ENCODE measurements at places on chromosomes 7 and 10. TPM values are rescaled to one million over a fixed set of nuclear protein-coding genes. Genes with fewer than 3 reads are reported as not detected.

Gene AZGP1
- 133 TPM for total RNA-seq

Gene ANKRD61
- total RNA-seq: not detected

Gene MAT1A
- 11.9 TPM for total RNA-seq

Gene HHEX
- 33.5 TPM for total RNA-seq

Gene VPS37D
- total RNA-seq: 6.0 TPM

Gene CWF19L1
- total RNA-seq: 5.6 TPM

Gene GRID1
- 1.0 TPM for total RNA-seq

DNA sequence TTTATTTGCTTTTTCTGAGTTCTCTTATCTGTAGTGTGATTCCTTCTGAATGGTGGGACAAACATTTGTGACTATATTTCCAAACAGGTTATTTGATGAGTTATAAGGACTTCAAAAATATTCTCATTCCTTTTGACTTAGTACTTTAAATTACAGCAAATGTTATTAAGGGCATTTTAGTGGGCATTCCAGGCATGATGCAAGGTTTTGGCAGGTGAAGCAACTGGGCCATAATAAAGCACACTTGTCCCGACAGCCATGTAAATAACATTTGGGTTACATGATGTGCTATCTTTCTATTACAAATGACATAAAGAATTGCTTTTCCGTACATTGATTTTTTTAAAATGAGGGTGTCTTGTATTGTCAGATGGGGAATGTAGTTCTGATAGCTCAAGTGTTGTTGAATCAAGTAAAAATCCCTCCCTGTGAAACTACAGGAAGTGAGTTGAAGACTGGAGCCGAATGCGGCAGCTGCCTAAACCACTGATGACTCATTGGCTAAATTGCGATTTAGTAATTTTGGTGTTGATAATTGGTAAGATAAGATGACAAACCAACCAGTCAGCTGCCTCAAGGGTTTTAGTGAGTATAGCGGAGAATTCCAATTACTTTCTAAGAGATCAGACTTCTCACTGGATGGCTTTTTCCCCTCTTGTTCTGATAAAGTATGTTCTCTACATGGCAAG is 231.3 kb upstream of the NPY start:
- no peak overlapping the region for H3K4me3 ChIP-seq
- no peak overlapping the region for H3K27ac ChIP-seq
- no peaks in the 10 kb centered on the region for H3K27me3 ChIP-seq
- no peak for DNase-seq

DNA sequence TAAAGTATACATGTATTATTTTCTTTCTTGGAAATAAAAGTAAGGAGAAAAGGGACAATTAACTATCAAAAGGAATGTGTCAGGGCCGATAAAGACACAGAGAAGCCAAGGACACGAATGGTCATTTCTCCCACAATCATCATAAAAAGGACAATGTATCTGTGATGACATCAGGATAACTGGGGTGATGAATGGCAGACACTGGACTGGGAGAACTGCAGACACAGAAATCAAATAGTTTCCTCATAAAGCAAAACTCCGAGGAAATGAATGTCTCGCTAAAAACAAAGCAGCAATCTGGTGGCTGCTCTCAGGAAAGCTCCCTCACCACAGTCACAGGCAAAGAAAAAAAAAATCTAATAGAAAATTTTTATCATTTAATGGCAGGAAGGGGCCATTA is 69.3 kb upstream of the NPY start:
- no peaks in the 10 kb centered on the region for H3K4me1 ChIP-seq
- no peak for DNase-seq

DNA sequence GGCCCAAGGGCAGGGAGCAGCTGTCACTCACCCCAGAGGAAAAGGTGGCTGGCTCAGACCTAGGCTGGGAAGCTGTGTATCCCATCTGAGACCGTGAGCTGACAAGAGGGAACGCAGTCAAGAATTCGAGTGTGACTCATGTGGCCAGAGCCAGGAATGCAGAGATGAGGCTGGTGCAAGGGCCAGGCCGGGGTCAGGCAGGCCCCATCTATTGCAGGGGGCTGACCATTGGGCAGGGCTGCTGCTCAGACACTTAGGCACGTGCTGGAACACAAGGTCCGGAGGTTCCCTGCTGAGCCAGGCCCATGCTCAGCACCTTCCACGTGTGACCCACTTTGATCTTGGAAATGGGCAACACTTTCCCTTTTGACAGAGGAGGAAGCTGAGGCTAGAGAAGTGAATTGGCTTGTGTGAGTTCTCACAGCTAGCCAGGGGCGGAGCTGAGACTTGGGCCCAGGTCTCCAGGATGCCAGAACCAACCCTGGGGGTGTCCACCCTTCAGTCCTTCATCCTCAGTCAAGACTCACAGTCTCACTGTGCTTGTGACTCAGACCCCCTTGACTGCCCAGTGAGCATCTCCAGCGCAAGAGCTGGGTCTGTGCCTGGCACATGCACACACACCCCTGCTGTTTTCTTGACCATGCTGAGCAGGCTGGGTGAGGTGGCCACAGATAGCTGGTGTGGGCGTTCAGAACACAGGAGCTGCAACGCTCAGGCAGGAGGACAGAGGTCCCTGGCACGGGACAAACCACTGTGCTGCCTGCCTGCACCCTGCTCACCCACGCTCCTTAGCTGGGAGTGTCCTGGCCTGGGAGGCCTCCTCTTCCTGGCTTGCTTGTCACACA is 47.6 kb upstream of the PPIF start:
- H3K27ac ChIP-seq: no peak overlapping the region
- peaks cover 52% of the 10 kb centered on the region for H3K36me3 ChIP-seq
- no peak overlapping the region for H3K4me3 ChIP-seq
- H3K4me1 ChIP-seq: no peaks in the 10 kb centered on the region
- H3K27me3 ChIP-seq: no peaks in the 10 kb centered on the region
- no peak for DNase-seq

DNA sequence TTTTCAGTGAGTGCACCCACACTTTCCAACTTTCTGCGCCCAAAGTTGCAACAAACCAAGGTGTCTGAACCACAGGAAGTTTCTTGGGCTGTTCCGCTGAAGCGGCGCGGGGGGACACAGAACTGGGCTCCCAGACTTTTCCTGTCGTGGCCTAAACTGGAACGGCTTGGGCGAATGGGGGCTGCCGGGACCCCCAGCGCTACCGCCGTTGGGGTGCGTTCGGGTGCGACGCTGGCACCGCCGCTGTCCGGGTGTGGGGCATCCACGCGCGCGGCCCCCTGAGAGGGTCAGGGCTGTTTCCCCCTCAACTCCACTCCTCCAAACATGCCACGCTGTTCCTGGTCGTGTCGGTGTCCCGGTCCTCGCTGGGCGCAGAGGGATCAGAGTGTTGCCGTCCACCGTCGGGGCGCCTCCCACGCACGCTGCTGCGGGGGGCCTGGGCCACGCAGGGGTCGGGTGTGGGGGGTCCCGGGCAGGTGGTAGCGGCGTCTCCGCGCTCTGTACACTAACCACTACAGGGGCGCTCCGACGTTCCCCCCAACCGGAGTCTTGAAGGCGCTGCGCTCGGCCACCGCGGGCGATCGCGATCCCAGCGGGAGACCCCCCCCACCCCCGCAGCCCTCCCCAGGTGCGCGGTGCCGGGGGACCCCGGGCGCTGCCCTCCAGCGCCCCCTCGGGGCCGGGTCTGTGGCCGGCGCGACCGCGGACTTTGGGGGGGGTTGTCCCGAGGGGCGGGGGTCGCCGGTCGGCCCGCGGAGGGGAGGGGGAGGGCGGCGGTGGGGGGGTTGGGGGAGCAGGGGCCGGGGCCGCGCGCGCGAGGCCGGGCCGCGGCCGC is 2.2 kb upstream of the CUX1 start:
- no peaks in the 10 kb centered on the region for H3K27me3 ChIP-seq
- H3K36me3 ChIP-seq: no peaks in the 10 kb centered on the region
- DNase-seq: peak; percentile 41
- peak overlapping the region; percentile 77 for H3K27ac ChIP-seq
- H3K4me1 ChIP-seq: peaks cover 20% of the 10 kb centered on the region
- peak overlapping the region; percentile 50 for H3K4me3 ChIP-seq

- no peak overlapping the region for H3K4me3 ChIP-seq
- no peak for DNase-seq
- H3K27me3 ChIP-seq: no peaks in the 10 kb centered on the region
- H3K36me3 ChIP-seq: peaks cover 7% of the 10 kb centered on the region
These were observed 1.5 kb downstream of the GIGYF1 start for GRCh38 chr7:100692578-100692961.

DNA sequence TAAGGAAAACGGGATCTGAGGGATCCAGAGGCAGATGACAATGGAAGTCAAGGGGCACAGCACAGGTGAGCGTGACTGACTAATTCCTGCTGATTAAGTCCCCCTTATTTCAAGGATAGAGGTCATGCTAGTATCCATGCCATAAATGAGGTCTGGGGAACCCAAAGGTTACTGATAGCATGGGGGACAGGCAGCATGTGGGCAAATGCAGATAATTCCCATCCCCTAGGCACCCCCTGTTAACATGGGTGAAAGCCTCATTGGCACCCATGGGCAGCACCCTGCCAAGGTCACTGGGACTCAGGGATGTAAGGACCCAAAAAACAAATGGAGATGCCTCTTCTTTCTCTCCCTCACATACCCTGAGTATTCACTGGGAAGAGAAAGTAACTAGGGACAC is 139.7 kb downstream of the WDR11 start:
- H3K4me3 ChIP-seq: no peak overlapping the region
- no peak for DNase-seq
- H3K27ac ChIP-seq: no peak overlapping the region
- H3K36me3 ChIP-seq: no peaks in the 10 kb centered on the region
- H3K4me1 ChIP-seq: no peaks in the 10 kb centered on the region

GRCh38 chr7:74269757-74270277 is 15.6 kb upstream of the RFC2 start:
- no peaks in the 10 kb centered on the region for H3K36me3 ChIP-seq
- no peaks in the 10 kb centered on the region for H3K4me1 ChIP-seq
- peak overlapping the region; percentile 19 for H3K4me3 ChIP-seq
- peak overlapping the region; percentile 61 for H3K27ac ChIP-seq

DNA sequence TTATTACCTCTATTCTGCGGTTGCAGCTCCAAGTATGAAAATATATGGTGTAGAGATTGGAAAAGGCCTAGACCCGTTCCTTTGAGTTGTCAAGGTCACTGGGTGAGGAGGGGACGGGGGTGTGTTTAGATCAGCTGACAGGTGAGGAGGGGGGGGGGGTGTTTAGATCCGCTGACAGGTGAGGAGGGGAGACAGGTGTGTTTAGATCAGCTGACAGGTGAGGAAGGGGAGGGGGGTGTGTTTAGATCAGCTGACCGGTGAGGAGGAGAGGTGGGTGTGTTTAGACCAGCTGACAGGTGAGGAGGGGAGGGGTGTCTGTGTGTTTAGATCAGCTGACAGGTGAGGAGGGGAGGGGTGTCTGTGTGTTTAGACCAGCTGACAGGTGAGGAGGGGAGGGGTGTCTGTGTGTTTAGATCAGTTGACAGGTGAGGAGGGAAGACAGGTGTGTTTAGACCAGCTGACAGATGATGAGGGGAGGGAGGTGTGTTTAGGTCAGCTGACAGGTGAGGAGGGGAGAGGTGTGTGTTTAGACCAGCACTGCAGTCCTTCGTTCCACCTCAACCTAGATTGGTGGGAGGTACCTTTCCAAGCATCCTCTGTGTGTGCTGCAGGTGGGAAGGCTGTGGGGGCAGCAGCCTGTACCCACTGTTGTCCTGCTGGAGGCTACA is 655.0 kb upstream of the ADARB2 start:
- no peaks in the 10 kb centered on the region for H3K4me1 ChIP-seq
- DNase-seq: no peak
- no peaks in the 10 kb centered on the region for H3K27me3 ChIP-seq
- no peak overlapping the region for H3K27ac ChIP-seq
- no peaks in the 10 kb centered on the region for H3K36me3 ChIP-seq

DNA sequence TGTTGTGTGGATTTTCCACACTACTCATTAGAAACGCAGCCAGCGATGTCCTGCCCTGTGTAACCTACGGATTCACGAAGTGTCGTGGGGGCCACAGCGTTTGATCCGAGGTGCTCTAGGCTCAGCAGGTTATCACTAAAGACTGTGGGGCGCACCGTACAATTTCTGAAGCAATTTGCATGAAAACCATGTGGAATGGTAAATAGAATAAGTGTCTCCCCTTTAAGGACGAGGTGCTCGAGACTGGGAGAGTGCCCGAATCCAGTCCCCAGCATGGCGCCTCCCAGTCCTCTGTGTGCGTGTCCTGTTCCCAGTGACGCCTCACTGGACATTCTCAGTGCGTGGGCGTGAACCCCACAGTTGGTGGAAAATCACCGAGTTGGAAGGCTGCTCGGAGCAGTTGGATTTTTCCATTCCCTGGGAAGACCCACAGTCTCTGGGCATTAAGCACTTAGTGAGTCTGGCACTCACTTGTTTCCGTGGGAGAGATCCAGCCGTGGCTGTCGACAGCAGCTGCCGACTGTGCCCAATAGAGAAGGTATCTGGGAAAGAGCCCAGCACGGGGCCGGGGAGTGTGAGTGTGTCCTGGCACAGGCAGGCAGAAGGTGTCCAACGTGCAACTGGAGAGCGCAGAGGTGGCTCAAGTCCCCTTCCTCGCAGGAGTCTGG is 37.0 kb downstream of the PFKP start:
- no peak overlapping the region for H3K27ac ChIP-seq
- H3K4me1 ChIP-seq: peaks cover 15% of the 10 kb centered on the region
- no peaks in the 10 kb centered on the region for H3K27me3 ChIP-seq
- no peaks in the 10 kb centered on the region for H3K36me3 ChIP-seq
- no peak overlapping the region for H3K4me3 ChIP-seq

DNA sequence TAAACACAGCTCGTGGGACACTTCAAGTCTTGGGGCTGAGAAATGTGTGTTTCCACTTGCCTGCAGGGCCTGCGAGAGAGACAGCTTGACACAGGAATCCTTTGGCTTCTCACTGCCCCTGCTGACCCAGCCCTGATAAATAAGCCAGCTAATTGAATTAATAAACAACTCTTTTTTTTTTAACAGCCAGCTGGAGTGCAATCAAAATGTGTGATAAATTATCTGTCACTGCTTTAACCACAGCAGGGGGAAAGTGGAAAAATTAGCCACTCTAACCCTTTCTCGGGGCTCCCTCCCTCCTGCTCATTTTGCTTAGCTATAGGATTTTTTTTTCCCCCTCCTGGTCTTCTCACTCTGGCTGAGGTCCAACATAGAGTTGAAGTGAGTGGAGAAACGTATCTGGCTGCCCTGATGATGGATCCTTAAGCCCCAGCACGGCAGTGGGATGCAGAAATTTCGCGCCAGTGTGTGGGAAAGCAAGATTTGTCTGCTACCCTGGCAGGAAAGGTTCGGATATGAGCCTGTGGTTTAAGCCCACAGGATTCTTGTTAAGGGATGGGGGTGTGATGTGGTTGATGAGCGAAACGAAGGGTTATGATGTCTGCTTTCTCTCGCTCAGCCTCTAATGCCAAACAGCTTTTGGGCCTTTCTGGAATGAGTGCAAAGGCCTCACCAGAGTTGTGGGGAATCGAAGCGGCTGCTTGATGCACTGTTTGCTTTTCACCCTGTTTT is 173.8 kb downstream of the TRIL start:
- H3K27ac ChIP-seq: no peak overlapping the region
- no peak for DNase-seq
- H3K4me3 ChIP-seq: no peak overlapping the region
- no peaks in the 10 kb centered on the region for H3K36me3 ChIP-seq

DNA sequence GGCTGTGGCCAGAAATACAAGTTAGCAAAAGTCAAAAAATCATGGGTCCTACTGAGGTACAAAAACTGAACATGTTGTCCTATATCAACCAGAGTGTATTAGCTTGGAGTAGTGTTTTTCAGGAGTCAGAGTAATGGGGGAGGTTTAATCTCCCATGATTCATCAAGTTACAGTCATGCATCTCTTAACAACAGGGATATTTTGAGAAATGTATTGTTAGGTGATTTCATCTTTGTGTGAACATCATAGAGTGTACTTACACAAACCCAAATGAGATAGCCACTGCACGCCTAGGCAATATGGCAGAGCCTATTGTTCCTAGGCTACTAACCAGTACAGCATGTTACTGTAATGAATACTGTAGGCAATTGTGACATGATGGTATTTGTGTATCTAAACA is 14.9 kb upstream of the TES start:
- H3K36me3 ChIP-seq: no peaks in the 10 kb centered on the region
- H3K27me3 ChIP-seq: no peaks in the 10 kb centered on the region
- H3K27ac ChIP-seq: no peak overlapping the region
- DNase-seq: no peak
- no peaks in the 10 kb centered on the region for H3K4me1 ChIP-seq

Data from body of pancreas (tissue), 4 donors.